Neural progenitor cell (in vitro differentiated cells): ENCODE measurements at places on chromosomes 12 and 14. TPM values are rescaled to one million over a fixed set of nuclear protein-coding genes. Genes with fewer than 3 reads are reported as not detected.
A peak's percentile ranks its signal among the peaks of the same experiment; 100 is the strongest.

DNA sequence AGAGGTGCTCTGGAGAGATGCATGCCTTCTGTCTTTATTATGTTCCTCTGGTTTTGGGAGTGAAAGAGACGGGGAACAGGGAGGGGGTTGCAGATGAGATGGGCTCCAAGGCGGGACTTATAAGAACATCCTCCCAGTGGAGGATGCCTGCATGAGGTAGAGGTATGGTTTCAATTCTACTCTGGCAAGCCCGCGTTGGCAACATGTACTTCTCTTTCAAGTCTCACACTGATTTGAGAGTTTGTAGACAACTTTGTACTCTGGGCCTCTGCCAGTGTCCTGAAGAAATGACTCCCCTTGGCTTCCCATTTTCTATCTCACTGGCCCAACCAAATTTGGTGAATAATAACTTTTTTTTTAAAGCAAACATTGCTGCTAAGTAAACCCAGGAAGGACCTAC is 121.3 kb downstream of the C12orf75 start:
- DNase-seq = no peak

- DNase-seq = peak; percentile 71
These were observed 25.7 kb upstream of the TC2N start for GRCh38 chr14:91893007-91893406.

- peak; percentile 28 for DNase-seq
These were observed 874 bp upstream of the RNU6-8 start for GRCh38 chr14:32203928-32204357.

DNA sequence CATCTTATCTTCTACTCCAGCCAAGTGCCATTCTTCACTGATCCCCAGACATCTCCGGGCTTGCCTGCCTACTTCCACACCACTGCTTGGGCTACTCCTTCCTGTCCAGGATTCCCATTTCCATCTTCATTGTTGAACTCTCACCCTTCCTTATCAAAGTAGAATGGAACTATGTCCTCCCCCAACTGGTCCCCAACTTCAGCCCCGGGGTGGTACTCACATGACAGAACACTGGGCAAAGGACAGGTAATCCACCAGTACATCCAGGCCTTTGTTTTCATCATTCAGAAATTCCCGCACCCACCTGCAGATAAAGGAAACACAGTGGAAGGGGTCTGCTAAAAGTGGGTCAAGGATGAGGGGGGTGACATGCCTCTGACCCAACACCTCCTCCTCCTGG is 38.4 kb downstream of the PRPF40B start:
- no peak for DNase-seq

DNA sequence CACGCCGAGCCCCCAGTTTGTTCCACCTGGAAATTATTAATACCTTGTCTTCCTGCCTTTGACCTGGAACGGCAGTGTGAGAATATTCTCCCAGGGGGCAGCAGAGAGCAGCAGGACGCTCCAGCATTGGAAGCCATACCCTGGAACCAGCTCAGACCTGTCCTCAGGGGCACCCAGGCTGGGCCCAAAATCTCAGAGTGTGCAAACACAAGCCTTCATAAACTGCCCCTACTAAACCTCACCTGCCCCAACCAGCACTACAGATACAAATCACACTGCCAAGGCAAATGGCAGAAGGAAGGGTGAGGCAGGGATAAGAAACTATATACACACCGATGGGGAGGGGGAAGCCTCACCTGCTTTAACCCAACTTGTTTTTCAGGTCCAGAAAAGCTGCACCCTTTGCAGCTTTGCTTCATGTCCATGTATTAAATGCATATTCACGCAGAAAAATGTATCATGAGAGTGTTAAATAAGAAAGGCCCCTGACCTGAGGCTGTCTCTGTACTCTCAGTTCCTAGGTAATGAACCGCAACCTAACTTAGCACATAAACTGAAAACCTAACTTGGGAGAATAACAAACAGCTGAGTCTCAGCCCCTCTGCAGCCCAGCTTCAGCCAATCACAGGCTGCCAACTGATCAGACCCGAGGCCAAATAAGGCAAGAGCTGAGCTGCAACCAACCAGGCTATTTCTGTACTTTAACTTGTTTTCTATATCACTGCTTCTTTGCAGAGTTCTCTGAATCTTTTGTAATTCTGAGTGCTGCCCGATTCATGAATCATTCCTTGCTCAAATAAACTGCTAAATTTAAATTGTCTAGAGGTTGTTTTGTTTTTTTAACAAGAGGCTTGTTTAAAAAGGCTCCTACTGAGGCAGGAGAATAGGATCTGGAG is 130.1 kb downstream of the SPTSSA start:
- peak; percentile 72 for DNase-seq

- DNase-seq = no peak
These were observed 36.3 kb upstream of the WDR89 start for GRCh38 chr14:63677891-63678379.

DNA sequence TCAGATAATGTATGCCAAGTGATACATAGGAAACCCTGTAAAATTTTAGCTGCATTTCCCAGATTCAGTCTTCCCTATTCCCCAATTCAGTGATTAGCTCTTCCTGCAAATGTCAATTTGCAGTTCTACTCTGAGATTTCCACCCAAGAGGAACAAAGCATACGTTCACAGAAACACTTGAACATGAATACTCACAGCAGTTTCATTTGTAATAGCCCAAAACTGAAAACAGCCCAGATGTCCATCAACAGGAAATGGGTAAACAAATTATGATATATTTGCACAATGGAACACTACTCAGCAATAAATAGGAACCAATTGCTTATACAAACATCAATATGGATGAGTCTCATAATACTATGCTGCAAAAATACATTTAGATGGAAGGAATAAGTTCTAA is 194.2 kb downstream of the GXYLT1 start:
- DNase-seq = no peak

DNA sequence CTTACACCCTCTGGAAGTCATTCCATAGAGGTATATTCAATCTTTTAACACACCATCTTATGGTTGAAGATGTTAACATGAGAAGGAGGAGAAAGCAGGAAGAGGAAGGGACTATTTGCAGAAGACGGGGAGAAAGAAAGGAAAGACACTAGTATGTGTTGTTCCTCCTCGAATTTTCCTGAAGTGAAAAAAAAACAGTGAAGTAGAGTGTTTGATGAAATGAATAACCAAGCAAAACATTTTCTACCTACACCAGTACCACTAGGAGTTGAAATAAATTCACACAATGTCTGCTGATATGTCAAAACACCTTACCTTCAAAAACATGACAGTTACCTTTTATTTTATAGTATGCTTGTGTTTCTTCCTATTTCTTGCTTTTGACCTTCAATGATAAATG is 1.4 kb upstream of the CNOT2 start:
- no peak for DNase-seq

- no peak for DNase-seq
These were observed 28.3 kb upstream of the INF2 start for GRCh38 chr14:104661086-104661485.

- DNase-seq = peak; percentile 12
These were observed 42.1 kb downstream of the IGF1 start for GRCh38 chr12:102438047-102438826.

DNA sequence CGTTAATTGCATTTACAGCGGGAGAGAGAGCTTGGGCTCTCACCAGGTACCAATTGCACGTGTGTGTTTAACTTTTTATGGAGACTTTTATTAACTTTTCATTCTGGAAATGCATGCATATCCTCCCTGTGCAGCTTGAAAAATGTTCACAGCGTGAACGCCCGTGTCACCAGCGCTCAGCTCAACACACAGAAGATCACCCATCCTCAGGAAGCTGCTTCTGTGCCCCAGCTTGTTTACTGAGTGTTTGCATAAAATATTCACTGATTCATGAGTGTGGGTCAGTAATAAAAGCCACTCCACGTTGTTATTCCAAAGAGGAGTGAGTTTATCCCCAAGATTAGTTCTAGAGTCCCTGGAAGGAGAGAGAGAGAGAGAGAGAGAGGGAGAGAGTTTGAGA is 75.5 kb upstream of the FZD10 start:
- no peak for DNase-seq

DNA sequence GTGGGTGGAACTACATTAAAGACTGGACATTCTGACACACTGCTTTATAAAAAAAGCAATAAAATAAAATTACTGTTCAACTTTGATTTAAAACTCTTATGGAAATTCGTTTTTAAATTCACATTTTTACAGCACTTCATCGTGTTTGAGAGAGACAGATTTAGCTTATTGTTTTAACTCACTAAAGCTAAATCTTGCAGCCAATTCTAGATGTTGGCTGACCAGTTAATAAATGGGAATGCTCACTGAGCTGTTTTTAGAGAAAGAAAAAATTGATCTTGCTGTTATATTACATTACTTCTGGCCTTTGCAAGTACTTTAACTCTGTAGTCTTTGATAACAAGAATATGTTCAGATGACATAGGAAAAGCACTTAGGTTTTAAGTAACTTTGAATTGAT is 157.1 kb downstream of the PLCZ1 start:
- DNase-seq = no peak

- no peak for DNase-seq
These were observed 151.4 kb upstream of the EEA1 start for GRCh38 chr12:93080452-93080851.

DNA sequence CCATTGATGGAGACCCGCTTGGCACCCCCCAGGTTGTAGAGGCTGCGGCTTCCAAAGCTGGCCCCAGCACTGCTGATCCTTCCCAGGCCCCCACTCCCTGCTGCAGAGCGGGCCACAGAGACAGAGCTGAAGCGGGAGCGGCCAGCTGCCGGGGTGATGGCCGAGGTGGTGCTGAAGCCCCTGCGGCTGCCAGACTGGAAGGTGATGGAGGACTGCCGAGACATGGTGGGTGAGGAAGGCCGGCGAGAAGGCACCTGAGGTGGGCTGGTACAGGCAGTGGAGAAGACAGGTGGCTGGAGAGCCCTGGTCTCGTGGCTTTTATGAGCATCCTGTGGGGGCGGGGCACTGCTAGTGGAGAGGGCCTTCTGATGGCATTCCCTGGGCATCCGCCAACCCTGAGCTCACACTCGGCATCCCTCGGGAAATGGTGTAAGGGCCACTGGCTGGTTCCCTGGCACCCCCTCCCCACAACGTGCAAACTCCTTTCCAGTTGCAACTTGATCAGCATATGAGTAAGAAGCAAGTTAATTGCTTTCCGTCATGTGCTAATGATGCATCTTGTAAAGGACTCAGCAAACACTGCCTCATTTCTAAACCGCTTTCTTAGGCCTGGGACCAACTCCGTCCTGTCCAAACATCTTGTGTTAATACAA is at the start of gene KRT75:
TSS of gene KRT75 (minus strand) at position 291 of the 653 bp plus-strand sequence. CDS start at position 224, 67 bp downstream.
- no peak for DNase-seq

GRCh38 chr14:104240434-104241157 is 102.2 kb downstream of the KIF26A start:
- DNase-seq = peak; percentile 24

- DNase-seq = no peak
These were observed 73.2 kb downstream of the NUAK1 start for GRCh38 chr12:106065506-106065905.

DNA sequence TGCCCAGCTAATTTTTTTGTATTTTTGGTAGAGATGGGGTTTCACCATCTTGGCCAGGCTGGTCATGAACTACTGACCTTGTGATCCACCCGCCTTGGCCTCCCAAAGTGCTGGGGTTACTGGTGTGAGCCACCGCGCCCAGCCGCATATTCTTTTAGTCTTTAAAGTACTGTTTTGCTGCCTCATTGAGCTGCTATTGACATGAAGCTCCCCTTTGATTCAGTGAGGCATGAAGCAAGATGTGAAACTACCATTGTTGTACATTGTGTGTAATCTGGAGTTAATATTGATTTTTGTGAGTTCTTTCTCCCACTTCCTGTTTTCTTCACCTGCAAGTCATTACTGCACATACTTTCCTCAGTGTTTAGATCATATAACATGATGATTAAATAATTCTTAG is 80.8 kb downstream of the MNAT1 start:
- no peak for DNase-seq

GRCh38 chr14:24695265-24696241 is 61.6 kb upstream of the GZMB start:
- DNase-seq = no peak

- DNase-seq = no peak
These were observed 35.8 kb downstream of the IL31 start for GRCh38 chr12:122138181-122138580.

DNA sequence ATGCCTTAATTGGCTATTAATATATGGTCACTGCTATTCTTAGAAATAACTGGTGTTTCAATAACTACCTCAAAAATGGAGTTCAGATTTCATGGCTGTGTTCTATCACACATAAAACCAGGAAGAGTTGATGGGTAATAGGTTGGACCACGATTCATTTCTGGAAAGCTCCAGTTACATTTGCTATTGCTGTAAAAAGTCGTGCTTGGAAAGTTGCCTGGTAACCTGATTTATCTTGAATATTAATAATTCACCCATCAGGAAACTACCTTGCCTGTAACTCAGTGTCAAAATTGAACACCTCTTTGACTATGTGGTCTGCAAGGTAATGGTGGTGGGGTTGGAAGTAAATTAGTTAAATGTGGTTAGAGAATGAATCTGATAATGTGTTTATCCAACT is 104.7 kb upstream of the IFNG-AS1 start:
- DNase-seq = no peak

- DNase-seq = no peak
These were observed 24.4 kb downstream of the NEUROD4 start for GRCh38 chr12:55044135-55044534.

DNA sequence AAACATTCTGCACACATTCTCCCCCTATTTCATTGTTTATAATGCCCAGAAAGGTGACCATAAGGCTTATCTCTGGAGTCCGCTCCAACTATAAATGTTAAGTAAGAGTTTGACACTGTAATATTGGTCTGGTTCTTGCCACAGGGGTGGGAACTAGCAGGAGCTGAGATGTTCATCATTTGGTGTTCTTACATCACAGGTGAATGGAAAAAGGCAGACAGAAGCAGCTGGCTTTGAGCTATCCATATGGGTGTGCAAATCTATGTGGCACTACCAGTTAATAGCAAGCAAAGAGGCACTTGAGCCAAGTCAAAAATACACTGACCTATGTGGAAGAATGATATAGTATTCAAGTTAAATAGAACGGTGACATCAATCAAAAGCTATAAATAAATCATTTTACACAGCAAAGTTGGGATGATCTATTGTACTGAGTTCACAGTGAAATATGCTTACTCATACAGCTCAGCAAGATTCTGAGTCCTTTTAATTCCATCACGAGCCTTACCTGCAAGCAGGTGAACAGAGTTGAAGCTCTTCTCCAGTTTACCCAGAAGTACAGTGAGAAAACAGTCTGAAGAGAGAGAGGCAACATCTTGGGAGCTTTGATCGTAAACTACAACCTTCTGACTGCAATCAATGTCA is 43.2 kb downstream of the DUSP16 start:
- no peak for DNase-seq

GRCh38 chr12:56028511-56029165 is 7.8 kb downstream of the IKZF4 start:
- no peak for DNase-seq

- DNase-seq = no peak
These were observed 392.3 kb downstream of the MED13L start for GRCh38 chr12:115885040-115885690.

Gene PROX2
- total RNA-seq = not detected in 2 replicates

Gene KRT77
- total RNA-seq = 0.47 TPM in 1 of 2 replicates, not detected in the other

Gene CISTR
- total RNA-seq = not detected in 2 replicates

Gene DBX2
- 0.06 TPM in 1 of 2 replicates, not detected in the other for total RNA-seq

Gene ITGB7
- 0.43 TPM in 1 of 2 replicates, not detected in the other for total RNA-seq

Gene CMA1
- not detected in 2 replicates for total RNA-seq

Gene GRIP1
- total RNA-seq = 25.0 and 38.2 TPM in 2 replicates

Gene ZDHHC22
- 0.07 and 0.31 TPM in 2 replicates for total RNA-seq

Gene GLT1D1
- 5.4 and 7.9 TPM in 2 replicates for total RNA-seq

Gene SPX
- total RNA-seq = 0.31 and 4.0 TPM in 2 replicates

Gene SLC2A14
- 0.46 and 0.49 TPM in 2 replicates for total RNA-seq

Gene CLEC2A
- not detected in 2 replicates for total RNA-seq

Gene ADAM21
- total RNA-seq = 0.12 and 0.80 TPM in 2 replicates

Gene BIN2
- 0.52 TPM in 1 of 2 replicates, not detected in the other for total RNA-seq

Gene HNF1A
- total RNA-seq = not detected in 2 replicates
